Activated CD8-positive, alpha-beta memory T cell treated with anti-CD3 and anti-CD28 coated beads for 24 hours (primary cell): ENCODE measurements at places on chromosomes 6 and 20.

GRCh38 chr6:42028234-42029061 is 21.9 kb upstream of the TAF8 start:
- peak; percentile 81 for DNase-seq

DNA sequence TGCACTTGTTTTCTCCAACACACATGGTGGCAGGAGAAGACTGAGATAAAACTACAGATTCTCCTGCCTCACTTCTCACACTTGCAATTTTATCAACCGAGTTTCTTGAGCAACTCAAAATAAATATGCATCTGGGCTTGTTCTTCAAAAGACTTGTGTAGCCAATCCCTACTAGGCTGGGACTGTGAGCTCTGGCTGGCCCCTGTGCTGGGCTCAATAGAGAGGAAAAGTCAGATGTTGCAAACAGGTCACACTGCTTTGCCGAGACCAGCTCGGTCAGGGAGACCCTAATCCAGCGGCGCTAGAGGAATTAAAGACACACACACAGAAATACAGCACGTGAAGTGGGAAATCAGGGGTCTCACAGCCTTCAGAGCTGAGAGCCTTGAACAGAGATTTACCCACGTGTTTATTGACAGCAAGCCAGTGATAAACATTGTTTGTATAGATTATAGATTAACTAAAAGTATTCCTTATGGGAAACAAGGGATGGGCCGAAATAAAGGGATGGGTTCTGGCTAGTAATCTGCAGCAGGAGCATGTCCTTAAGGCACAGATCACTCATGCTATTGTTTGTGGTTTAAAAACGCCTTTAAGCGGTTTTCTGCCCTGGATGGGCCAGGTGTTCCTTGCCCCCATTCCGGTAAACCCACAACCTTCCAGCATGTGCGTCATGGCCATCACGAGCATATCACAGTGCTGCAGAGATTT is 32.7 kb downstream of the FAM50B start:
- DNase-seq: no peak

DNA sequence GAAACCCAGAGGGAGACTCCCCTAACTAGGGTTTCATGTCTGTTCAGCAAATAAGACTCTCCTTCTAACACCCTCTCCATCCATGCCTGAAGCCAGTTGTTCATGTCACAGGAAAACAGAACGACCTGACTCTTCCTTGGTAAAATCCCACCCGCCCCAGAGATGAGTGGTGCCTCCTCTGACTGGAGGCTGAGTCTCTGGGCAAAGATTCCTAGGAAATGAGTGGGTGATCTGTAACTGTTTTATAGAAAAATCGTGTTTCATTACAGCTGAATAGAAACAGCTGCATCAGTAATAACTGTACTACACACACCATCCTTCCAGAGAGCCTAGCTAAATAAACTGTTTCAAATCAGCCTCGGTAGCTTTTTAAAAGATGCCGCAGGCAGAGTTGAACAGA is 37.4 kb upstream of the MRPS10 start:
- DNase-seq: no peak

DNA sequence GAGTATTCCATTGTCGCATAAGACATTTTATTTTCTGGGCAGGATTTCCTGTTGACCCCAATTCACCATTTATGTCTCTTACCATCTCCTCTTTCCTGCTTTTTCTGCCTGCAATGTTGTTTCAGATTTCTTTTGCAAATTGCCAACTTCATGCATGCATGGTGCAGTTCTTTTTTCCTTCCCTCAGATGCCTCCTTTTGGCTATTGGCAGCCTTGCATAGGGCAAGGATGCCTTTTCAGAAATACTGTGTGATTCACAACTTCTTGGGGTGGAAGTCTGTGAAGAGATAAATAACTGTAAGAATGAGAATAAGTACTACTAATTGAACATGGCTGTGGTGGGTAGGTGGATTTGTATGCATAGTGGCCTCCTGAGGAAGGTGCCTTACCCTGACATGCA is 116.7 kb downstream of the SOX4 start:
- DNase-seq: no peak

DNA sequence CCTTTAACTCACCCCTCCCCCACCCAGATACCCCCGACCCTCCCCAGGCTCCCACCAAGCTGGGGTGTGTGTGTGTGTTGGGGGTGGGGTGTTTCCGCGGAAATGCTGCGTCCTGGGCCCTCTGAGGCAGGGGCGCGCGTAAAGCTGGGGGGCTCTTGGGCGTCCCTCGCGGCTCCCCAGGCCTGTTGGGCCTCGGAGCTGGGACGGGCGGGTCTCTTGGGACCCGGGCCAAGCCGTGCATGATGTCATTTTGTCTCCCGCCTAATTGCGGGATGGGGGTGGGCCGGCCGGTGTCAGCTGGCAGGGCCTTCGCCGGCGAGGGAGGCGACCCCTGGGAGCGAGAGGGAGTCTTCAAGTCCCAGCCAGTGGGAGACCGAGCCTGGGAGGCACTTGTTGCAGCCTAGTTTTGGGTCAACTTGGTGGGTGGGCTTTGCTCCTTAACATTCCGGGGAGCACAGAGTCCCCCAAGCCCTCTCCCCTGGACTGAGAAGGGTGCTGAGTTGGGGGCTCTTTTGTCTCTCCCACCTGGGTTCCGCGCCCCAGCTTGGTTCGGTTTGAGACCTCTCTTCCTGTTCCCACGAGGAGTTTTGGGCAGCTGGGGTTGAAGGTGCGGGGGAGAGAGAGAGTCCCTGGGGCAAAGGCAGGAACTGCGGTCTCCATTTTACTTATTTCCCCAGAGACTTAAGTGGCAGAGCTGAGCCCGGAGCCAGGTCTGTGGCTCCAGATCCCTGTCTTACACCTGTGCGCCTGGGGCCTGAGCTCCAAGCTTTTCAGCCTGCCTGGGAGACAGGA is 623 bp downstream of the MYBL2 start:
- peak; percentile 61 for DNase-seq

DNA sequence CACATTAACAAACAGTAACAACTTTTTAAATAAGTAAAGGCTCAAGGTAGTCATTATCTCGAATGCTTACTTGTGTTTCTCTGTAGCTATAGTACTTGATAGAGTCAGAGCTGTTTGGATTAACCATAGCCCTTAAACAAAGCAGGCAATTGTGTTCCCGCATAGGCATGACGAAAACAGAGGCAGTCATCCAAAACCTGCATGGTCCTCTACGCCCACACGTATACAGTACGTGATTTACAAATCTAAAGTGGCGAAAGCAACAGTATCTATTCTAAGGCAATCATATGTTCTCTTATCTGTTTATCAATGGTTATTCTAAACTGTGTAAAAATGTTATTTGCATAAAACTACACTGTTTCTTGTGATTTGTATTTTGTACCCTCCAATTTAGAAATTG is 31.8 kb downstream of the HFE start:
- DNase-seq: no peak

DNA sequence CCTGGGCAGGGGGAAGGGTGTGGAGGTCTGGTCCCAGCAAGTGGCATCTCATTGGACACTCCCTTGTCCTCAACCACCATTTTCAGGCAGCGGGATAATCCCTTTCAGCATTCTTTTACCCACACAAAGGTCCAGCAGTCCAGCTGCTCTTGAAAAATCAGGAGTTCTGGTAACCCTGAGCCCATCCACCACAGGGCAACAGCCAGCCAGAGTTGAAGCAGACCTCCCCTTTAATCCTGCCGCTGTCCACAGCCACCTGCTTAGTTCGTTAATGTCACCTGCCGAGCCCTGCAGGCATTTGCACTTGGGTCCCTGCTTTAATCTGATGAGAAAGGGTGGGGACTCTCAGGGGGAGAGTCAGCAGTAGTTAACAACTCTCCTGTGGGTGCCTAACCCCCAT is 11.1 kb downstream of the TMEM74B start:
- DNase-seq: no peak

- no peak for DNase-seq
Observed at GRCh38 chr6:20038410-20039204, 173.7 kb downstream of the MBOAT1 start.

DNA sequence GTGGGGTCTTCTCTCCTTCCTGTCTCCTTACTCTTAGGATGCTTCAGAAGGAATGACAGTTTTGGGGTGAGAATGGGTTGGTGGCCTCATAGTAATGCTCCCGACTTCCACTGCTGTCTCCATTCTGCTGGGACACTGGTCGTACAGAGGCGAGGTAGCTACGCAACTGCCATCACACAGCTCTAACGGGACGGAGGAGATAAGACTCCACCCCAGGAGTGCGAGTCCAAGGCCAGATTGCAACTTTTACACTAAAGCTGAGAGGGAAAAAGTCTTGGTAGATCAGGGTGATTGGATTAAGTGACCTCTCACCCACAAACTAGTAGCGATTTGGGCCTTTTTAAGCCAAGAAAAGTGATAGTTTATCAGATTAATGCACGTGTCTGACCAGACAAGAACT is 1.8 kb upstream of the PRR18 start:
- DNase-seq: peak; percentile 32

DNA sequence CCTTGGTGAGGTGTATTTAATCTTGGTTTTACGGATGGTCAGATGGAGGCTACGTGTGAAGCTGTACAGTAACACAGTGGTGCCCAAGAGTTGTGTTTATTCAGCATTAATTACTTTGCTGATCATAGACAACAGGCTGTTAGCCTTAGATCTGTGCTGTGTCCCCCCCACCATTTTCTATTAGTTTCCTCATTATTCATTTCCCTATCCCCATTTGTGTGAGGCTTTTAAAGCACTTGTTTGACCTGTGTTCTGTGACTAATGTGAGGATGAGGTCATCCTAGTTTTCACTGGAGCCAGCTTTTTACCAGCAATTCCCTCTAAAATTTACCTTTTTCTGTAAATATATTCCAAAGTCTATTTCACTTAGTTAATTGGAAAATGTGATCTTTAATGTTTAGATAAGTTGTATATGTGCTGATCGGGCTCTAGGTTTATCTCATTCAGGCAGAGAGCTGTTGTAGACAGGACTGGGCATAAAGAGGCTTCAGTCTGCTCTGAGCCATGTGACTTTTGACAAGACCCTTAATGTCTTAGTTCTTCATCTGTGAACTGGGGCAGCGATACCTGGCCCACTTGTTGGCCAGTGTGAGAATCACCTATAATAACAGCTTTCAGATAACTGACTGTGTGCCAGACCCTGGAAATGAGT is 8.4 kb downstream of the MAPRE1 start:
- no peak for DNase-seq

DNA sequence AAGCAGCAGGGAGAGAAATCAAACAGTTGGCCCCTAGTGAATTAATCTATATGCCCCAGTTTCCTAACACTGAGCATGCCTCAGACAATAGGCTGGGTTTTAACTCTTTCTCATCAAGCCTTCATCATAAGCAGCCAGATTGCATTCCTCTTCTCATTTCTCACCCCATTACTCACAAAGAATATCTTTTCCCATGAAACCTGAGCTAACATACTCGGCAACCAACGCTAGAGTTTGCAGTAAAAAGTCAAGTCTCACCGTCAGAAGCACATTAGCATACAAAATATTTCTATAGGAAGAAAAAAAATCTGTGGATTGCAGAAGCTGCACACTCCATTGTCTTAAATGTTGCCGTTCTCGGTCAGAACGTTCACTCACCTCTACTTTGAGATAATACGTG is 429.9 kb upstream of the ARID1B start:
- DNase-seq: no peak

GRCh38 chr6:20708367-20709124 is 174.3 kb downstream of the CDKAL1 start:
- no peak for DNase-seq

GRCh38 chr20:39474879-39475278 is 512.7 kb downstream of the DHX35 start:
- DNase-seq: no peak

GRCh38 chr6:57313711-57314471 is 3.5 kb upstream of the PRIM2 start:
- no peak for DNase-seq

DNA sequence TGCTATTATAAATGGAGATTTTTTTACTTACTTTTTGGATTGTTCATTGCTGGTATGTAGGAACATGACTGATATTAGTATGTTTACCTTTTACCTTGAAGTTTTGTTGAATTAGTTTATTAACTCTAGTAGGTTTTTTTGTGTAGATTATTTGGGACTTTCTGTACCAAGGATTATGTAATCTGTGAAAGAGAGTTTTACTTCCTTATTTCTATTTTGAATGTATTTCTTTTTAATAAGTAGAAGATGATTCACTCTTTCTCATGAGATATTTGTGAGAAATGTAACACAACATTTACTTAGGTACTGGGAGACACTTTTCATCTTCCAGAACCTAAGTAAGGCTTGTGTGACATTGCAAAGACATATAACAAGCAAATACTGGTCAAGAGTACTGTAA is 473.9 kb upstream of the HS3ST5 start:
- no peak for DNase-seq

- DNase-seq: no peak
Observed at GRCh38 chr6:139030228-139030963, 1.9 kb downstream of the ABRACL start.

DNA sequence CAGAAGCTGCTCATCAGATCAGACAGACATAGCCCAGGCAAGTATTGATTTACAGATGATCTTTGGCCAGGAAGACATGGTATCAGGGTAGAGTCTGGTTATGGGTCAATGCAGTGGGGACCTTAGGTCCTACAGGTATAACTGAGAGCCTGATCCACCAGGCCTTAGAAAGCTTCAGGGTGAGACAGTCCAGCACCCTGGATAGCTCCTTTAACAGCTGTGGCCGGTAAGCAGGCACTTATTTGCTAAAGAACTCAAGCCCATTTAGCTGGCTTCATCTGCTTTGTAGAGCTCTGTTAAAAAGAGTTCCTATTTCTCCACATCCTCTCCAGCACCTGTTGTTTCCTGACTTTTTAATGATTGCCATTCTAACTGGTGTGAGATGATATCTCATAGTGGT is 39.6 kb downstream of the ESR1 start:
- no peak for DNase-seq
